ENCODE measurements at places on chromosomes 13 and 19.

DNA sequence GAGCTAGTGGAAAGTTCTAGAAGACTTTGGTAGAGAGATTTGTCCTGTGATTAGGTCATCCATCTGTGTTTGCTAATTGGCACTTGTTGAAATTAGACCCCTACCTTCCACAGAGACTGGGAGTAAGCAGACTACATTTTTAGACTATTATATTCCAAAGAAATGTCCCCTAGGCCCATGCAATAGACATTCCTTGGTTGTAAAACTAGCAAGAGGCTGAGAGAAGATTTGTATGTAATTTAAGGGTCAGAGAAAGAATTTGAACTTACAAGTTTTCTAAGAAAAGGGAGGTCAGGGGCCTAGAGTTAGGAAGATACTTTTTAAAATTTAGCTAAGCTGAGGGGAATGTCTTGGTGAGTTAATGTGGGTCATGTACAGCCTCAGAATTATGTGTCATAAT lies 470.7 kb upstream of the SLITRK1 start:
- DNase-seq: no peak

DNA sequence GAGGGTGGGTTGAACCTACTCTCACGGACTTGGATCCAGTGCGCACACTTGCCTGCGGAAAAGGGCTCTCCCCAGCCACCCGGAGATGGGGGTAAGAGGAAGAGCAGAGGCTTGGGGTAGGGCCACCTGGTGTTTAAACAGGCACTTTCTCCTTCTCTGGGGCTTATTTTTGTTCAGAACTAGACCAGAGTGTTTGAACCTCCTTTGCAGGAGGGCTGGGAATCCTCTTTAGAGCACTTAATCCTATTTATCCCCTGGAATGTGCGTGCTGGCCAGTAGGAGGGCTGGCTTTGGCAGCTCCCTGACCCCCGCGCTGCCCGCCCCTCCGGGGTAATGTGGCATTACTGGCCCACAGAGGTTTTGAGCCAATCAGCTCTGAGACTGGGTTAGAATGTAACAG lies 2.0 kb downstream of the RGS9BP start:
- no peak for DNase-seq

GRCh38 chr13:99155821-99156220 lies 44.8 kb upstream of the UBAC2 start:
- no peak for DNase-seq

DNA sequence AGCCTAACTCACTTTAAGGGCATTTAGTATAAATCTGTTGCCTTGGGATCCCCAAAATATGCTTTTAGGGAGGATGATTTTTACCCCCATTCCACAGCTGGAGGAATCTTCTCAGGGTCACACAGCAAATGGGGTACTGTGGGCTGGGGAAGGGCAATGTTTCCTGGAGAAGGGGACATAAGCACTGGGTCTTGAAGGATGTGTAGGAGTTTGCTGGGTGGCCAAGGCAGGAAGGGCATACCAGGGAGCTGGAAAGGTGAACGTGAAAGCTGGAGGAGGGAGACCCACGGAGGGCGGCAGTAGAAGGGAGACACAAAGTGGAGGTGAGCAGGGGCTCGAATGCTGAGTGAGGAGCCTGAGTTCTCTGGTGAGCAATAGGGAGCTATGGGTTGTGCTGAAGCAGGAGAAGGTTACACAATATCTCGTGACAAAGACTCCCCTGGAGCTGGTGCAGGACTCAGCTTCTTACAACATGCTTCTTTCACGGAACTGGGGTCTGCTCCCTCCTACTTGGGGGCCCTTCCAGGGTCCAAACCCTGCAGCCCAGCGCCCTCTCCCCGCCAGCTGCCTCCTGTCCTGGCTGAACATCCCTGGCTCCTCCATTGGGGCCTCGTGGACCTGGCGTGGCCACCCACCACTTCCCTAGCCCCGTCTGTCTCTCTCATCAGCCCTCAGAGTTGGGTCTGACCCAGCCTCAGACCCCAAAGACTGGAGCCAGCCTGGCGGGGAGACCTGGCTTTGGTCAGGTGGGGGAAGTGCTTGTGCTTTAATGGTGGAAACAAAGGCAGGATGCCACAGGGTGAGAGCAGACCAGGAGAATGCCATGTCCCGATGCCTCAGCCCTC lies 11.1 kb downstream of the CILP2 start:
- no peak for DNase-seq

- DNase-seq: no peak
These were observed 413 bp downstream of the N4BP2L2 start for GRCh38 chr13:32538143-32538620.

DNA sequence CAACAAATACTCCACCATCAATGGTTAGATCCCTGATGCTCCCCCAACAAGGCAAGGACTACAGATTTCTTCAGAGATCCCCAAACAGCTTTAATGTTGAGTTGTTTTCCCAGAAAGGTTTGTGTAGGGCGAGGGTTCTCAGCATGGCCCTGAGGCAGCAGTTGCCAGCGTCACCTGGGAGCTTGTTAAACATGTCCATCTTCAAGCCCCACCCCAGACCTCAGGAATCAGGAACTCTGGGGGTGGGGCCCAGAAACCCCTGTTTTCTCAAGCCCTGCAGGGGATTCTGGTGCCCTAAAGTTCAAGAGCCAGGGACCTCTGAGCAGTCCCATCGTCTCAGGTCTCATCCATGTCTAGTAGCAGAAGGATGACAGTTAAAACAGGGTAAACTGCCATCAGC lies 9.6 kb downstream of the EFNB2 start:
- DNase-seq: no peak

- peak; percentile 99 for DNase-seq
These were observed at the start of the genes HAUS8 and MYO9B for GRCh38 chr19:17075035-17075863. HAUS8 (minus strand) TSS chr19:17075452; CDS start chr19:17075422, 30 bp downstream. MYO9B (plus strand) TSS chr19:17075777; CDS start chr19:17101718, 25,941 bp downstream.

DNA sequence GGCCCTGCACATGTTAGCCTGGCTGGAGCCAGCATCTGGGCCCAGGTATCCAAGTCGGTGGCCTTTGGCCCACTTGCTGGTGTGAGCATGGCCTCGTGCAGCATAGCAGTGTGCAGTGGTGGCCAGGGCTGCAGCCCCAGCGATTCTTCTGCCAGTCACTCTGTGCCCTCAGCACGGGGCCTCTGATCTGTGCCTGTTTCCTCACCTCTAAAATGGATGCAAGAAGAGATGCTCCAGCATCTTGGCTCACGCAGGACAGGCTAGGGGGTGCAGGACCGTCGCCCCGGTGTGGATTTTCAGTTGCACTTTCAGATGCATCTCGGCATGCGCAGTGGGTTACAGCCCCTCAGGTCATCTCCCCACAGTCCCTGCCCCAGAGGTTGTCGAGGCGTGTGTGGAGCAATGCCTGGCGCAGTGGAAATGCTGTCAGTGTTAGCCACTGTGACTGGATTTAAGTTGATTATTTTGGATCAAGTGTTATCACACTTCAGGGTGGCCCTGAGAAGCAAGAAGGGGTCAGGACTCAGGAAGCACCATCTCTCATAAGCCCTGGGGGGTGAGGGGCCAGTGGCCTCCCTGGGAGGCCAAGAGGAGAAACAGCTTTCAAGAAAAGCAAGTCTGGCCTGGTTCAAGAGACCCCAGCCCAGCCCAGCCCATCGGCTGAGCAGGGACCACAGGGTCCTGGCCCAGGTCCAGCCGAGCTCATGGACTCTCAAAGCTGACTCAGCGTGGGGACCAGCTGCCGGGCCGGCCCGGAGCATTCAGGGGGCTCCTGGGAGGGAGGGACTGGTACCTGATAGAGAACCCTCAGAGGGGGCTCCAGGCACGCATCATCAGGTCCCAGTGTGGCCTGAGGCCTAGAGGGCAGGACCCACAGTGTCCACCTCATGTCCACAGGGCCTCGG lies 27.8 kb downstream of the AP1M1 start:
- DNase-seq: no peak

DNA sequence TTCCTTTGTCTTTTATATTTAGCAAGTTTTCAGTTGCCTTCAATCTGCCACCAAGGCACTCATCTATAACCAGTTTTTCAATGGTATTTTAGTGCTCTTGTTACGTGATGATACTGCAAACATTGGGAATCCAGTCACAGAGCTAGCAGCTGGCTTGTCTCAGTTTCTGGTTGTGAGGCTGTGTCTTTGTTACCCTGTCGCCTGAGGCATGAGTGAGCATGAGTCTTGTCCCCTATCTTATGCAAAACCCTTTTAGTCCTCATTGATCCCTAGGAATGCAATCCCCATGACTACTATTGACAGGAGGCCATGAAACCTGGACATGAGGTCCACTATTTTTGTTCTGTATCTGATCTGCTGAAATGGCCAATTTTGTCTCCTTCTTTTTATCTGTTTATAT lies 391.0 kb downstream of the LMO7 start:
- DNase-seq: no peak
